Right cardiac atrium (tissue), 5 donors: ENCODE measurements at places on chromosomes 2 and 18. TPM values are rescaled to one million over a fixed set of nuclear protein-coding genes. Genes with fewer than 3 reads are reported as not detected.

Gene KCNS3
- 3.8 TPM for total RNA-seq

DNA sequence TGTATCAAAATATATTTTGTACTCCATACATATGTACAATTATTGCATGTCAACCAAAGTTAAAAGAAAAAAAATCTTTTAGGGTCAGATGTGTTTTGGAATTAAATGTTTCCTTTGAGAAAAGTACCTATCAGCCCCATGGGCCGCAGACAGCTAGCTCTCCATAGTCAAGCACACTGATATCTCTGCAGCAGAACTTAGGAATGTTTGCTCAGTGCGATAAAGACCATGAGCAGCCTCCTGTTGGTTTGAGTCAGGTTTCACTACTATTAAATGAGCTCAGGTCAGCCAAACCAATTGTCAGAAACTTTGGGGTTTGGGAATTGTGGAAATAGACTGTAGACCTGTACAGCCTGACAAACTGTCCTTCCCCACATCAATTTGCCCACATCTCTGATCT is 33.7 kb downstream of the LCT start:
- DNase-seq: no peak

- DNase-seq: no peak
These were observed 103.8 kb upstream of the OSR1 start for GRCh38 chr2:19462256-19462645.

Gene SRSF7
- 61.0 TPM for total RNA-seq

DNA sequence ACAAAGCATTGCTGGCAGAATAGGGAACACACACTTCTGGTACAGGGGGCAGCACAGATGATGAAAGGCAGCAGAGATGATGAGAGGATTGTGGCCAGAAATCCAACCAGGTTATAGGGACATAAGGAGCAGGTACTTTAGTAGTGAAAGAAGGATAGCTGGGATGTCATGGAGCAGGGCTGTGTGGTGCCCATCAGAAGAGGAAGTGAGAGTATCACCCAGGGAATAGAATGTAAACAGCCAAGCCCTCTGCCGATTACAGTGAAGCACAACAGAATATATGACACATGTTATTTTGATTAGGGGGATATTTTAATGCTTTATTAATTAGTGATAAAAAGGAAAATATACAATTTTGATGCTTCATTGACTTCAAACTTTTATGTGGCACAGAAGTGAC is 883.4 kb upstream of the CDH2 start:
- no peak for DNase-seq
